Stimulated activated CD4-positive, alpha-beta T cell treated with anti-CD3 and anti-CD28 coated beads, Interleukin-15, amount 100 ng/mL, for 24 hours (primary cell): ENCODE measurements at places on chromosomes 16 and 17.

DNA sequence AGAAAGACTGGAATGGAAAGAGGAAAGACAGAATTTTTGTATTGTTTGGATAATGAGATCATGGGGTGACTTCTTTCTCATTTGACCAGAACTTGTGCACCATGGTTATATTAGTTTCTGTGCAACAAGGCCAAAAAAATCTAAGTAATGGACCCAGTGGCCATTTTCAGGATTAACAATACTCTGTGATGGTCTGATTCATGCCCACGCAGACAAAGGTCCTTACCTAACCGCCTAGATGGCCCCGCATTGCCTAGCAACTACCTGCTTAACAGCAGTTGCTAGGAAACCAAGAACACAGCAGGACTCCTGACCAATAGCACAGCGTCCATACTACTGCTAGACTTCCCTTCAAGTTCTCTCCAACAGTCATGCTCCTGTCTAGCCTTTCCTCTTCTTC is 22.4 kb downstream of the MIS12 start:
- no peak for DNase-seq

DNA sequence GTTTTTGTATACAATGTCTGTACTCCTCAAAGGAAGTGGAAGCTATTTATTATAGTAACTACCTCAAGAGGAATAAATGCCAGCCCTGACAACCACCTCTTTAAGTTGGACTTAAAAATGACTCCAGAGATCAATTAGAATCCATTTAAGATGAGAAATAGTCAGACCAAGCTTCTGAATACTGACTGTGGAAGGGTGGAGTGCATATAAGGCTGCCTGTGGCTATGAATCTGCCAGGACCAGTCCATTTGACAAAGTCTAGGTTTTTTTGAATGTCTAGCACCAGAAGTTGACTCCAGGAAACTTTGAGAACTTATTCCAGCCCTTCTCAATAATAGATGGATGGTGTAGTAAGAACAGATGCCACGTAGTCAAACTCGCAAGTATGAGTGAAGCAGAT is 15.0 kb downstream of the OGFOD1 start:
- DNase-seq: no peak

DNA sequence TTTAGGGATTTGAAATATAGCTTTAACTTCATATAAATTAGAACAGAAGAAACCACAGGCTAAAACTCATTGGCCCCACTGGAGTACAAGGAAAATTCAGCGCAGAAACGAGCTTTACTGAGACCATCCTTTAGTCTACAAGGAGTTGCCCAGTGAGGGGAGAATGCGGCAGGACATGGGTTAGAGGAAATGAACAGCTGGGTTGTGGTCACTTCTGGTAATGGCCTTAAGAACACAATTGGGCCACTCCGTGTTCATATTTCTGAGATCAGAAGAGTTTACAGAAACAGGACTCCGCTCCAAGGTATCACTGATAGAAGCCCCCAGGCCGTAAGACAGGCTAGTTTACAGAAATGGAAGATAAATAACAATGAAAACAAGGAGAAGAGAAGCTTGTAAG is 188.3 kb downstream of the ZFHX3 start:
- no peak for DNase-seq

DNA sequence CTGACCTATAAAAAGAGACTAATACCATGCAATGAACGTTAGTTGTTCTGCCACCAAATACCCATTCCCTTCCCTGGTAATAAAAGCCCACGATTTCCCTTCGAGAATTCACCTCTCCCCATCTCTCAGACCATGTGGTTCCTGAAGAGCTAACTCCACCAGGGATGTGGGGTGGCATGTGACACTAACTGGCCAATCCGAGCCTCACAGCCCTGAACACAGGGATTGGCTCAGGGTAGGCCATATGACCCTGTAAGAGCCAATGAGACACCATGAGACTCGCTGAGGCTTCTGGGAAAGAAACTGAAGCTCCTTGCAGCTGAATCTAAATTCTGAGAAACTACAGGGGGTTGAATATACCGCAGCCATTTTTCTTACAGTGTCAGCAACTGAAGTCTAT is 21.1 kb downstream of the HELZ start:
- DNase-seq: peak; percentile 20

- DNase-seq: no peak
These were observed 2450.0 kb downstream of the TP53TG3F start for GRCh38 chr16:35909351-35909954.

GRCh38 chr16:79050063-79050462 is 550.5 kb downstream of the MAF start:
- no peak for DNase-seq

- no peak for DNase-seq
These were observed 195.4 kb downstream of the KATNIP start for GRCh38 chr16:27745348-27745747.

DNA sequence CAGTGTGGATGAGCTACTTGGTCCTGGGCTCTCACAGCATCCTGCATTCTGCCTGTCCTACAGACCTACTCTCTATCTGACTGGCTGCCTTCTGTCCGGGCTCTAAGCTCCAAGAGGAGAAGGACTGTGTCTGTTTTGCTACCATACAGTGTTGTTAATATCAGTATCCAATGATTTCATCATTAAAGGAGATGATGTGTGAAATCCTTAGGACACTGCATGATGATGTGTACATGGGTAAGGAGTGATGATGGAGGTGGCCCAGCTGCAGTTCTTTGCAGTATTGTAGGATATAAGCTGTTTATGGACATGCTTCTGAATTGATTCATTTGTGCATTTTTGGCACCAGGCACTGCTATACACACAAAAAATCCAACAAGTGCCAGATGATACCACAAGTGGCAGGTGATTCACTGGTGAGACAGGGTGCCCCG is 536.9 kb upstream of the CDH11 start:
- no peak for DNase-seq

GRCh38 chr16:75074920-75075687 is 41.5 kb downstream of the LDHD start:
- DNase-seq: peak; percentile 83

GRCh38 chr17:48579760-48580554 is 1.8 kb upstream of the HOXB4 start:
- no peak for DNase-seq

DNA sequence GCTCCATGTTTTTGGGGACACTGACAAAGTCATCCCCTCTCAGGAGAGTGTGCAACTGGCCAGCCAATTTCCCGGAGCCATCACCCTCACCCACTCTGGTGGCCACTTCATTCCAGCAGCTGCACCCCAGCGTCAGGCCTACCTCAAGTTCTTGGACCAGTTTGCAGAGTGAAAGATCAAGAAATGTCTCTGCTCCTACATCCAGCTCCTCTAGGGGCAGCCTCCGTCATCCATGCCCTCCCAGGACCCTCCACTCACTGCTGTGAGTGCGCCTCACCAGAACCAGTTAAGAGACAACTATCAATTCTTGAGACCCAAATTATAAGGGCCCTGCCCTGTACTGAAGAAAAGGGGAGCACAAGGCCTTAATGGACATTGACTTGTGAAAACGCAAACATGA is 1.1 kb downstream of the OVCA2 start:
- DNase-seq: no peak

- DNase-seq: peak; percentile 55
These were observed 2.7 kb downstream of the CLUAP1 start for GRCh38 chr16:3503523-3503922.

DNA sequence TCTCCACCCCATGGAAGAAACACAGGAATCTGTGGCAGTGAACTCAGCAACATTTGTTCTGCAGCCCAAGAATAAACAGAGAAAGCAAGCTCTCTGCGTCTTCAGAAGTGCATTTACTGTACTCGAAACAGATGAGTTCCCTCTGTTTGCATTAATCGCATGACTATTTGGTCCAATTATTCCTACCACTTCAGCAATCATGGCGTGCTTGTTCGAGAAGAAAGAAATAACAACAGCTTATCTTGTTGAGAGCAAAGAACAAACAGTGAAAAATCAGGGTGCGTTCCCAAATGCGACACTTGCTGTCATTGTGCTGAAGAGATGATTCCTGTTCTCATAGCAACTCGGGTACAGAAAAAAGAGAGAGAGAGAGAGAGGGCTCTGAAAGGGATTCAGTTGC is 445.3 kb upstream of the MAF start:
- no peak for DNase-seq

- DNase-seq: no peak
These were observed 910 bp upstream of the RAMP2 start for GRCh38 chr17:42759982-42760651.

DNA sequence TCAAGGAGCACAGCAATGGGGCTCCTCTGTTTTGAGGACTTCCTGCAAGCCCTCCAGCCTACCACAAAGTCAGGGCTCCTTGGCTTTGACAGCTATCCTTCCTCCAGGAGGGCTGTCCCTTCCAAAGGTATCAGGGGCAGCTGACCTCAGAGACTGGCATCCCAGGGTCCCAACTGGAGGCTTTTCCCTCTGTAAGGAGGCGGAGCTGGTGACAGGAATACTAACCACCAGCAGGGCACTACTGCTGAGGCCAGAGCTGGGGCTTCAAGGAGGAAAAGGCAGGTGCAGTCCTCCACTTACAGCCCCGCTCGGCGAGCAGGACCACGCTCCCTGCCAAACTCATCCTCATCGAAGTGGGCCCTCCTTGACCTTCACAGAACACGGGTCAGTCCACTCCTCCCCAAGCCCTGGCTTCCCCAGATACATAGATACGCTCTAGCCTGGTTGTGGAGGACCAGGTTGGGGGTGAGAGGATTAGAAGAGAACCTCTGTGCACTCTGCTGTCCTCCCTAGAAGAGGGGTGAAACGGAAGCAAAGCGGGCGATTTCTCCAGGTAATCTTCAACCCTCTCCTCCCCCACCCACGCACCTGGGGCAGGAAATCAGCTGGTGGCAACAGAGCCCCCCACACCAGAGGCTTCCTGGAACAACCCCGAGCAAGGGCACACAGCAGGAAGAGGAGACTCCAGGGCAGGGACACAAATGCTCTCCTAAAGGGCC is 20.5 kb downstream of the ST3GAL2 start:
- DNase-seq: peak; percentile 23

GRCh38 chr16:1950559-1950958 is 3.9 kb downstream of the RPL3L start:
- no peak for DNase-seq

- no peak for DNase-seq
These were observed 54.2 kb downstream of the TMEM100 start for GRCh38 chr17:55668312-55668920.

GRCh38 chr17:76844485-76844829 is 23.7 kb upstream of the MGAT5B start:
- DNase-seq: no peak

GRCh38 chr16:56510544-56510943 is 9.3 kb downstream of the BBS2 start:
- no peak for DNase-seq

DNA sequence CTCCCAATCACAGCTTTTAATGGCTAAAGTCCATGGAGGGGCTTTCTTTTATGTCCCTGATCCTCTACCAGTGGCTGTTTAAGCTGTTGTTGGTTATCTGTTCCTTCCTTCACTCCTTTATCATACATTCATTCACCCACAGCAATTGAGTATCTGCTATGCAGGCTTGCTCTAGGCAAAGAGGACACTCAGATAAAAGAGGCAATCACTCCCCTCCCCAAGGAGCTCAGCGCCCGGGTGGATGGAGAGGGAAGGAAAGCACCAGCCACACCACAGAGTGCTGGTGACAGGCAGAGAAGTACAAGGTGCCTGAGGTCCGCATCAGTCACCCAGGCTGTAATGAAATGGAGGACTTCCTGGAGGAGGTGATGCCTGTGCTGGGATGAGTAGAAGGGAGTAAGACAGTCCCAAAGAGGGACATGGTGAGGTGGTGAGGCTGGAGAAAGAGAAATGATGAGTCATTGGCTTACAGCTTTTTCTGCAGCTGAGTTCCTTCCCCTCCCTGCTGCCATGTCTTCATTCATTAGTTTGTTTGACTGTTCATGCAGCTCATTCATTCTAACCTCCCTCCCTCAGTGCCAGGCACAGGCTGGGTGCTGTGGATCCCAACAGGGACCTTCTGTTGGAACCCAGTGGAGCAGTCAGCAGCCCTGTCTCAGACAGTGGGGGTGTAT is 12.8 kb upstream of the NGFR start:
- no peak for DNase-seq

DNA sequence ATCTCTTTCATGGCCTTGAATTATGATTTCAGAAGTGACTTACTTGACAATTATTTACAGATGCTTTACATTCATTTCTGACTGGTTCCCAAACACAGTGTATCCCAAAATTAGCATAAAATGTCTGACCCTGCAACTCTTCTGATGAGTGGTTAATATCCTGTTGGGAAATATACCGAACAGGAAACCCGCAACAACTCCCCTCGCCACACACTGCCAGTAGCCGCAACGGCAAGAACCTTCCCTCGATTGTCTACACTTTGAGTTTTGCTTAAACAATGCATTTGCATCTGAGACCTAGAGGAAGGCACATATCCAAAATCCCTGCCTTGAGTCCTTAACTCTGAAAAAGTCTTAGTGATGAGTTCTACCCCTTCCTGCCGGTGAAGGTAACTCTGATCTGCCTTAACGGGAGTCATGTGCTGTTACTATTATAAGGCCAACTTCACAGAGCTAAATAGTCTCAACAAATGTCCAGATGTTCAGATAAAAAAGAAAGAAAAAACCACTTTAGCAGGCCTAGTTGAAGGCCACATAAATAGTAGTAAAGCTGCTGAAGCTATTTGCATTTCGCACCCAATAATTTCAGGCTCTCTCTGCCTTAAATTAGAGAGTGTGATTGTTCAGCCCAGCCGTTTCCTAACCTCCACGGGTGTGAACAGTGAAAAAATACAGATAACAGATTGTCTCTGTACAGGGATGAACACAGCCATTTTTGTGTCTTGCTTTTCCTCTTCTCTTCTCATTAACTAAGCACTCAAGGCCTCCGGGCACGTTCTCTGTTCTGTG is 321.1 kb downstream of the HS3ST3B1 start:
- no peak for DNase-seq

GRCh38 chr17:81599719-81600486 is 37.0 kb downstream of the NPLOC4 start:
- DNase-seq: no peak

DNA sequence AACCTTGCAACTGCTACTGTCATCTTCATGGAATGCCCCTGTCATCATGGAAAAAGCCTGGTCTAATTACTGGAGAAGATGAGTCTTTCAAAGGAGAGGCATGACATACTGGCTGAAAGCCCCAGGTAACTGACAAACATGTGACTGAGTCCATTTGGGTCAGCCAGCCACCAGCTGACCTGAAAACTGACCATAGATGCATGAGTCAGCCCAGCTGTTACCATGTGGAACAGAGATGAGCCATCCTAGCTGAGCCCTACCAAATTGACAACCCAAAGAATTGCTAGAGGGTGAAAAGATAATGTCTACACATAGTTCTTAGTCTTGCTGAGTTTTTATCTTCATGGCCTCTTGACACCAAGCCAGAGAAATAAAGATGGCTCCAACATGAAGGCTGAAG is 311.8 kb downstream of the UTP18 start:
- no peak for DNase-seq
